Stimulated activated CD4-positive, alpha-beta T cell treated with anti-CD3 and anti-CD28 coated beads, Interleukin-15, amount 100 ng/mL, for 48 hours (primary cell): ENCODE measurements at places on chromosomes 6 and 20.

DNA sequence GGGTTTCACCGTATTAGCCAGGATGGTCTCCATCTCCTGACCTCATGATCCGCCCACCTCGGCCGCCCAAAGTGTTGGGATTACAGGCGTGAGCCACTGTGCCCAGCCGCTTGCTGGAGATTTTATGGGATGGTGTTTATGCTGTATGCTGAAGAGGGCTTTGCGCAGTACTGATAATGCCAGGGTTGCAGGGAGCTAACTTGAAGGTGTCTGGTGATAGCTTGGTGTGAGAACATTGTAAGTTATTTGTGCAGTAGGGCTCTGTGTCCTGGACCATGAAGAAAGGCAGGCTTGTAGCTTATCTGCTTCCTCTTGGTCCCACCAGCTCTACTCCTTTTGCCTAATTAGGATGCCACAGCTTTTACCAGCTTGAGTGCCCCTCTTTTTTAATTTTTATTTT is 157.0 kb upstream of the DTNBP1 start:
- no peak for DNase-seq

DNA sequence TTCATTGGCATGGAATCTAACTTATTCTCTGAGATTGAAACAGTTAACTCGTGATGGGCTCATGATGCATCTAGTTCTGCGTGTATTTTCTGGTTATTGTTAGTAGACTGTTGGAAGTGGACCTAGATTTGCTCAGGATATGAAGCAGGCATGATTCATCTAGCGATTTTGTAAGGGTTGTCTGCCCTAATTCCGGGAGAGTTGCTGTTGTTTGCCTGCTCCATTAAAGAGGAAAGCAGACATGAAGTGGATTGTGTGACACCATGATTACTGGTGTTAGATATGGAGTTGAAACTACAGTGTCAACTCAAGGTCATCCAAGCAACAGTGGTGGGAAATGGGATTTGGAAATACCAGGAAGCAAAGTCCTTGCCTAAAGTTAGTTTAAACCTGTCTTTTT is 41.0 kb downstream of the SOX4 start:
- no peak for DNase-seq

DNA sequence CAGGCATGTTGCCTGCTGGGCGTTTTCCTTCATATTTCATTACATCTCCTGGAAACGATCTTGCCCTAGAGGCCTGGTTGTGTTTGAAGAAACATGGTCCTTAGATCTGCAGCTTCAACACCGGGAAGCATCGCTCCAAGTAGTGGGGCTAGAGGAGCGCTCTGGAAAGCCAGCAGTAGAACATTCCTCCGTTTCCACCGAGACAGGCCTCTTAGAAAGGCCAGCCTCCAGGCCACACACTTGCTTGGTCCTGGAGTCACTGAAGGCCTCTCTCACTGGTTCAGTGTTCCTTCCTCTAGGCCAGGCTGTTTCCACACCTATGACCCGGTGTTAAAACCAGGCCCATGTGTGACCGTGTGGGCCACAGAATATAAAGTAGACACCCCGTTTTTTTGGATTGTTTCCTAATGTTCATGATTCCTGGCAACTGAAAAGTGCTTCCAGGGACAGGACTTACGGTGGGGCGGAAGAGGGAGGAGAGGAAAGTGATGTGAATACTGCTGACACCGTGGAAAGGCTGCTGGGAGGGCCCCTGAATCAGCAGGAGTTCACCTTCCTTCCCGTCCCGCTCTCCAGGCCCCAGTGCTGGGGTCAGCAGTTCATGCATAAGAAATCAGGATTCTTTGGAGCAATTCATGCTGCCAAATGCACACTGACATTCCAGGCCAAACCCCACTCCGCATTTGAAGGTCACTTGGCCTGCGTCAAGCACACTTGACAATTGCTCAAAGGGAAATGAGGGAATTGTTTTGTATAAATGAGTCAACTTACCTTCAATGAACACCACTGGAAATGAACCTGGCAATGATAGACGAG is 83.8 kb downstream of the IYD start:
- no peak for DNase-seq

DNA sequence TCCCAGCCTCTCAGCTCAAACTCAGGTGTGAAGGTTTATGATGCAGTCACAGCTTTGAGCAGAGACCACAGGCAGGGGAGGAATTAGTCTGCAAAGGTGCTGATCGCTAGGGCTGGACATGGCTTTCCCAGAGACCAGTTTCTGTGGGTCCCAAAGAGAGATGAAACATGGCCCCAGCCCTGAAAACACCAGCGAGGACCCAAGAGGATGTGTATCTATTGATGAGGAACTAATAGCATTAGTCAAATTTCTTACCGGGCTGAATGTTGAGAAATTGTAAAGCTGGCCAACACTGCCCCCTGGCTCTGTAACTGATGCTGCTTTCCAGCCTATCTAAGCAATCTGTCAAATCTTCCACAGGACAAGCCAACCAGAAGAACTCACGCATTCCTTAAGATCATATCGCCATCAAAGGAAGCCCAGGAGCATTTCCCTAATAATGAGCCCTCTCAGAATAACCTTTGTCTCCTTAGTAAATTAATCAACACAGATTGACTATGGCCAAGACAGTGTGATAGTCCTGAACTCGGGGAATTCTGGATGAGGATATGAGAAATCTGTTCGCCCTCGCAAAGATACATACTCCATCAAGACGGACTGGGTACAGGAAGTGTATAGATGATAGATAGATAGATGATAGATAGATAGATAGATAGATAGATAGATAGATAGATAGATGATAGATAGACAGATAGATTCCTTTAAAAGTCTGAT is 7.8 kb upstream of the ACSS1 start:
- DNase-seq = peak; percentile 42

DNA sequence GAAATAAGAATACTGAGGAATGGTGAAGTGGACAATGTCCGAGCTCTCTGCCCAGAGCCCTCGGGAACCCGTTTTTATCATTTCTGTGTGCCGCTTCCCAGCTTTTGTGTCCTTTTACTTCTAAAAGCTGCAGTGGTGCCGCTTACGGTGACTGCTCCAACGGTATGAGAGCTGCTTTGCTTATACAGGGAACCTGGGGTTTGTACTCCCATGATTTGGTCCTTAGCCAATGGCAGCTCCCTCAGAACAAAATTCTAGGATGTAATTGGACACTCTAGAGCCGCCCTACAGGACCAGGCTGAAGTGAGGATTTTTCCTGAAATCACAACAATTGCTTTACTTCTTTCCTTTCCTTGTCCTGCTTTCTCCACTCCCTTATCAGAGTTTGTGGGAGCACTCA is 24.2 kb upstream of the PCSK2 start:
- DNase-seq = no peak

DNA sequence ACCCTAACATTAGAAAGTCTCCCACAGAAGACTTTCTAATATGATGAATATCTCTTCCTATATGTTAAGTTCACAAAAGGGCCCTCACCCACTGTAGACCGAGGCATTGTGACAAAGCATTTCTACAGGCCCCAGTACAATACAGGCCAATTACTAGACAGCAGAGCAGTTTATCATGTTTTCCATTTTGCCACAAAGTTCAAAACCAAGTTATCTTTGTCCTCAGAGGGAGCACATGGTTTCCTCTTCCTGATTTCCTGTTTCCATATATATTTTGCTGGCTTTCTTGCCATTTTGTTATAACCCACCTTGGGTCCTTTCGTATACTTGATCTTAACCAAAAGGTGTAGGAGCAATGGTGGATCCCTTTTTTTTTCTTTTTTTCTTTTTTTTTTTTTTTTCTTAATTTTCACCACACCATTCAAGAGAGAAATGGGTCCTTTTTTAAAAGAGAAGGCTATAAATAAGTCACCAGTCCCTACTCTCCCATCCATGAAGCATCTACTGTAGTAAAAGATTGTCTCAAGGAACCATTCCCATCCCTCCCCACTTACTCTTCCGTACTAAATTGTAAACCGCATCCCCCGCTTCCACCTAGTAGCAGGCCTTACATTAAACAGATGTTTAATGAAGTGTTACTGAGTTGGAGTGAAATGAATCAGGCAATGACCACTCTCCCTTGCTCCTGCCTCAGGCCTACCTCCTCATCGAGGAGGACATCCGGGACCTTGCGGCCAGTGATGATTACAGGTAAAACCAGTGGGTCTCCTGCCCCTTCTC is 2.1 kb upstream of the UBE2C start:
- no peak for DNase-seq

- DNase-seq = no peak
These were observed at the start of gene HLA-DOA for GRCh38 chr6:33008944-33009861. Gene HLA-DOA (minus strand): TSS chr6:33009591.

- DNase-seq = no peak
These were observed 14.0 kb downstream of the NTSR1 start for GRCh38 chr20:62722627-62723026.

DNA sequence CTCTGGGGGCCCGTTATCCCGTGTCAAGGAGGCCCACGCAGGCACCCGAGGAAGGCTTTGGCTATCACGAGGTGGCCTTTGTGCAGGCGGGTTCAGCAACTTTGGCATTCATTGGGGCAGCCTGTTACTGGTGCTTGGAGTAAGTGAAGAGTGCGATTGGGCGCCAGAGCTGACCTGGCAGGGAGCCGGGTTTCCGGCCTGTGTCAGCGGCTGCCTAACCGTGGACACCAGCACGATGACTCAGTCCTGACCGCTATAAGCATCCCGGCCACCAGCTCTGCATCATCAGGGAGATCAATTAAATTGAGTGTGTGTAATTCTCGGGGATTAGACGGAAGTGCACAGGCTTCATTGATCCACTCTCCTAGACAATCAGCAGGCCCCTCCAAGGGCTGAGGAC is 45.9 kb downstream of the CDH4 start:
- DNase-seq = no peak

DNA sequence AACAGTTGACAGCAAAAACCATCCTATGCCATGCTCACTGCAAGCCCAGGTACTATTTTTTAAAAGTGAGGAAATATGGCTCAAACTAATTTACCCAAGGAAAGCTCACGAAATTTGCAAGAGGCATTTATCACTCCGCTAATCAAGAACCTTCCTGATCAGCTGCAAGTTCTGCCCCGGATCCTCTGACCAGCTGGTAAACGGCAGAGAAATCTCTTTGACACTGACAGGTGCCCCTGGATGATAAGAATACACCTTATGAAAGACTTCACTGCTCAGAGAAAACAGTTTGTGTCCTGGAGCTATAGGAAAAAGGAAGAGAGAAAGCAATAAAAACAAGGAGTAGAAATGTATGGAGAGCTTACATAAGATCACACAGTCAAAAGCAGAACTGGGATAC is 6.4 kb downstream of the CNKSR3 start:
- no peak for DNase-seq

DNA sequence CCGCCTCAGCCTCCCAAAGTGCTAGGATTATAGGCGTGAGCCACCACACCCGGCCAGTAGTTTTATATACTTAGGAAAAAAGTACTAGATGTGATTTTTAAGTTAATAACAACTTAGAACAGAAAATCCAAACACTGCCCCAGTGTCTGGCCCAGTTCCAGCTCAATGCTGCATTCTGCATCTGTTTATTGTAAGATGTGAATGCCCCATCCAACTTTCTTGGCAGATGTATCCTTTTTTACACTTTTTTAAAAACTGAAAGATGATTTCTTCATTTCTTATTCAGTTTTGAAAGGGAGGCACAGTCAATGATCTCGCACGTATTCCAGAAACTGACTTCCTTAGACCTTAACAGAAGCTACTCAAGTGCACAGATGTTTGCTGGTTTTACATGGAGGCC is 85.6 kb upstream of the SRSF6 start:
- DNase-seq = no peak

GRCh38 chr6:168016176-168016620 is 18.7 kb downstream of the KIF25 start:
- no peak for DNase-seq

- DNase-seq = no peak
These were observed 663.1 kb upstream of the MARCKS start for GRCh38 chr6:113194090-113194489.

GRCh38 chr6:12804952-12805645 is 88.5 kb downstream of the PHACTR1 start:
- DNase-seq = no peak
